ENCODE measurements at places on chromosomes 12 and 14.

DNA sequence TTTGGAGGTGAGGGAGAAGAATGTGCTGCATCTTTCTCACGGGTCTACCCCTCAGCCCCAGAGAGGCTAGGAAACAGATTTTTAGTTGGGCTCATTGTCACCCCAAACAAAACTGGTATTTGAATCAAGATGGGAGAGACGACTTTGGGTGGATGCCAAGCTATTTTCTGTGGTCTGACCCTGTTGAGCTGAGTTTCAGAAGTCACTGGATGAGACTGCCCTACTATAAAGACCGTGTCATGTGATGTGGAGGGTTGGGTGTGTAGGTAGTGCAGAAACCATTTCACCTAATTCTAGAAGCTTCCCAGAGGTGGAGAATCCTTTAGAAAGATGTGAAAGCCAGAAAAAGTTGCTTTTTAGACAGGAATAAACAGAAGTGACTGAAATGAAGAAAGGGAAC, 60.2 kb downstream of the IFT43 start:
- no peak for DNase-seq

- DNase-seq, result peak; percentile 27
Measured at GRCh38 chr12:87332987-87333726, 696.0 kb downstream of the C12orf50 start.

GRCh38 chr14:89359477-89360222, 57.4 kb downstream of the FOXN3 start:
- no peak for DNase-seq

DNA sequence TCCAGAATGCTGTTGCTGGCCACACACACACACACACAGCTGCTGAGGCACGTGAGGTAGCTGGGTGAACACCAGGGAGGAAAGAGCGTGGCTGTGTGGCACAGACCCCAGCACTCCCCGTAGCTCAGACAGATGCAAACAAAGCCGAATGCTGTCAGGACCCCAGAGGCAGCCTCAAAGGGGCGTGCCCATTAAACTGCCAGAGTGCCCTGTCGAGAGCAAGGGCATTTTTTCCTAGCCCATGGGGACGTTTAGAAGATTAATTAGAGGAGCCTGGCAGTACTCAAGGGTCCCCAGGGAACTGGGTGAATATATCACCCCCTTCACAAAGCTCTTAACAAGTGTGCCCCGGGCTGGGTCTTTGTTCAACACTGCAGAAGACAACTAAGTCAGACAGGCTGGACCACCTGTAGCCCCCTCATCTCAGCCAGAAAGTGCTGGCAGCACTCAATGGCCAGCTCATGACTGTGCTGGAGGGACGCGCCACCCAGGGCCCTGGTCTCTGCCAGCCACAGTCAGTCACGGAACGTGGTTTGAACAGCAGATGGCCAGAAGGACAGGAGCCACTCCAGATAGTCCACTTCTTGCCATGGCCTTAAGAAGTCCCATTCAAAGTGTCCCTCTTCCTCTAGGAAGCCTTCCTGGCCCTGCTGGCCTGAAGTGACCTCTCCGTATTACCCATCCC, 37.5 kb downstream of the TTC7B start:
- DNase-seq, result peak; percentile 41

DNA sequence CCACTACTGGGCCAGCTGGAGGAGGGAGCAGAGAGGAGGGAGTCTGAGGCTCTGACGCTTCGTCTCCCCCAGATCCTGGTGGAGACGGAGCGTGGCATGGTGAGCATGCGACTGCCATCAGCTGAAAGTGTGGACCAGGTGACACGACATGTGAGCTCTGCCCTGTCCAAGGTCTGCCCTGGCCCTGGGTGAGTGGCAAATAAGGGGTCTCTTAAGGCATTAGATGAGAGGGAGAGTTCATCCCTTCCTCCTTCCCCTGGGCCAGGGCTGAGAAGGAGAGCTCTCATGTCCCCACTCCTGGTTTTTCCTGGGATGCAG, 2.5 kb downstream of the CARMIL3 start:
- DNase-seq, result no peak

- DNase-seq, result no peak
Measured at GRCh38 chr12:88299567-88300101, 157.5 kb downstream of the TMTC3 start.

- no peak for DNase-seq
Measured at GRCh38 chr12:99529966-99530365, 117.6 kb upstream of the GARIN6 start.

DNA sequence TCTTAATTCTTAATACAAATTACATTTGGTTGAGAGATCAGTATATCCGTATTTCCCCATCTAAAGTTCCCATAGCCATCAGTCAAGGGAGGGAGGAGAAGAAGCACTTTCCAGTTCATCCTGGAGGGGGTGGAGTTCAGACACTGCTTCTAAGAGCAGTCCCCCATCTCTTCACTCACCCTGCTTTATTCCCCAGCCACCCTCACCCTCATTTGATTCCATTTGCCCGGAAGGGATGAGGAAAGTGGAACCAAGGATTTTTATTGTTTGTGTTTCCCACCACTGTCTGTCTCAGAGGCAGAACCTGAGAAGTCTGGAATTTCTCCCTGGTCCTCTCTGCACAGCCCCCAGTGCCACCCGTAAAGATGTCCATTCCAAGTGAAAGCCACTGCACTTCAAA, 134.2 kb upstream of the HIF1A start:
- DNase-seq, result no peak

- no peak for DNase-seq
Measured at GRCh38 chr14:99077076-99077843, 194.7 kb downstream of the BCL11B start.

- no peak for DNase-seq
Measured at GRCh38 chr12:120847392-120847791, 56.8 kb downstream of the SPPL3 start.

DNA sequence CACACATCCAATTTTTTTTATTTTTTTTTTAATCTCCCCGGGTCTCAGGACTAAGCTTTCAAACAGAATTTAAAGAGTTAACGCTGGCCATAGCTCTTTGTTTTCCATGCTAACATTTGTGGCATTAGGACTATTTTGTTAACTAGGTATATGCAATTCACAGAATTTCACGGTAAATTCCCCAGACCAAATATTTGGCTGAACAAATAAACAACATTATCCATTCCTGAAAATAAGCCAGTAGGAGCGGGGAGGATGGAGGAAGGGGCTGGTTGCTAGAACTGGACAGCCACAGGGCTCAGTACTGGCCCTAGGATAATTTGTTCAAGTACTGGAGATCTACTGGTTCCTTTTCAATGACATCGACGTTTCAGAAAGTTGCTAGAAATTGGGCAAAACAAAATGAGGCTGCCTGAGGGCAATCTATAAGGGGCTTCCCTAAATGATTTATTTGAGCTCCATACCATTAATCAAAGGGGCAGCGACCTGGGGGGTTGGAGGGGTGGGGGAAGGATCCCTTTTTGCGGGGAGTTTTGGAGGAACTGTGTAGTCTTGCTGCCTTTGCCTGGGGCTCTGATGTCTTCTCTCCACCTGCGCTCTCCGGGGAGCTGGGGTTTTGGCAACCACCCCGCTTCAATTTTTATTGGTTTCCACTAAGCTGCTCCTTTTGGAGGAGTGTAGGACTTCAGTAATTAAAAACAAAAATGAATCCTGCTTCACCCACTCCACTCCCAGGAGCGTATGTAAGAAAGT, 9.0 kb downstream of the BMP4 start:
- no peak for DNase-seq

DNA sequence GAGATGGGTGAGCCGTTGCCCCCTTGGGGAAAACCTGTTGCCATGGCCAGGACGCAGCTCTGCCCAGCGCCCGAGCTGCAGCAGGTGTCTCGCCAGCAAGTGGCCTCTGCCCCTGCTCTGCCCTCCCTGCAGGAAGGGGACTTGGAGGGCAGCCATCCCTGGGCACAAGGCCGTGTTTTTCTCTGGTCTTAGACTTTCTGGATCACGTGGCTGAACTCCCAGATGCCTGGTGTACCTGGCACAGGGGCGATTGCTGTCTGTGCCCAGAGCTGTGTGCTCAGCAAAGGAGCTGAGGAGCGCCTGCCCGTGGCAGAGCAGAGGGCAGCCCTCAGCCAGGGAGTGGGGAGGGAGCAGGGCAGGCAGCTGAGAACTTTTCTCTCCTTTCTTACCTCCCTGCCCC, 38.0 kb downstream of the TMEM63C start:
- DNase-seq, result no peak

- no peak for DNase-seq
Measured at GRCh38 chr12:24083838-24084237, 134.4 kb upstream of the SOX5 start.

GRCh38 chr14:92841930-92842329, 47.8 kb downstream of the GOLGA5 start:
- no peak for DNase-seq

- no peak for DNase-seq
Measured at GRCh38 chr12:98911396-98911795, 266.3 kb downstream of the APAF1 start.

GRCh38 chr12:103969391-103969790, 3.7 kb downstream of the TDG start:
- DNase-seq, result no peak

DNA sequence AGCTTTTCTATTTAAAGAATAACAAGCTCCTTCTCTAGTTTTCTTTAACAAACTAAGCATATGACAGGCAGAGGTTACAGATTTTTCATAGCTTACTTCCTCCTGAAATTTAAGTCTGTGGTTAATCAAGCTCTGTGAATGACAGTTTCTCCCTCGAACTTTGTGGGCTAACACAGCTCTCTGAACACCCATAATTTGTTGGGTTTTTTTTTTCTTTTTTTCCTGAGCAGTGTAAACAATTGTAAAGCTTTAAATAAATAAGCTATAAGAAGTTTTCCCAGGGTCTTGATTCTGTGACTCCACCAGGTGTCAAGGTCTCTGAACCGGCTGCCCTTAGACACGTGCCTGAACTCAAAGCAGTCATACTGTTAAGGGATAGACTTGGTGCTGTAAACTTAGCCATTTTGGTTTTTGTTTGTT, 128.1 kb upstream of the AMIGO2 start:
- no peak for DNase-seq
